ENCODE measurements at places on chromosomes 1 and 21.

DNA sequence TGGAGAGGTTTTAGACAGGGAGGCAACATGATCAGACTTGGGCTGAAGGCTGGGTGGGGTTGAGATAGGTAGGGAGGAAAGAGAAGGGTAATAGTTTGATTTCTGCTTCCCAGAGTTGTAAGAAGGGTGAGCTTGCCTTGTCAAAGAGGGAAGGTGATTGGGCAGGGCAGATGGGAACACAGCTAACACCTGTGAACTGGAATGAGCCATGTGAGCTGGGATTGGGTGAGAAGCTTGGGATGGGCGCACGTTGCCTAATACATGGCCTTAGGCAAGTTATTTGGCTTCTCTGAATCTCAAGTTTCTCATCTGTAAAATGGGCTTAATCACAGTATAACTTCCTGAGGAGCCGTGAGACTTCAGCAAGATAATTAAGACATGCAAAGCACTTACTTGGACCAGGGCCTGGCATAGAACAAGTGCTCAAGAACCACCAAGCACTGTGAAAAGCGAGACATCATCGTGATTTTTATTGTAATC lies 33.8 kb upstream of the ID3 start:
- no peak for DNase-seq

GRCh38 chr1:11280719-11281376 lies 7.8 kb downstream of the UBIAD1 start:
- DNase-seq, result no peak

GRCh38 chr1:200121421-200121820 lies 93.9 kb downstream of the NR5A2 start:
- no peak for DNase-seq

GRCh38 chr1:29125237-29125641 lies 1.5 kb upstream of the TMEM200B start:
- no peak for DNase-seq

DNA sequence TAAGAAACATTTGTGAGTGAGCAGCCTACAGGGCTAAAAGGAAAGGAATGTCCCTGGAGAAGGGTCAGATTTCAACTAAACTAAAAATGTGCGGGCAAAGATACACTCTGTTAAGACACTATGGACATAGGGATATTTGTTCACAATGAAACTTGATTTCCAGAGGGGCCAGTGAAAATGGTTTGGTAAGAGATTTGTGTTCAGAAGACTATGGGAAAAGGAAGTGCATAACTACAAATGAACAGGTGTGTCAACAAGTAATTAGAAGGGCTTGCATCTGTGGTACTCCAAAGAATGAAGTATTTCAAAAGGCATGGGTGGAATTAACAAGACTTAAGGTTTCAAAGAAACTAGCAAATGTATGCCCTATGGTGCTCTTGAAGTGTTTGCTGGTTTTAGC lies 60.4 kb downstream of the NME7 start:
- no peak for DNase-seq

- DNase-seq, result no peak
These were observed 4.2 kb downstream of the SCNN1D start for GRCh38 chr1:1284221-1285101.

Measured in D721Med (cell line).